Activated CD4-positive, CD25-positive, alpha-beta regulatory T cell (primary cell): ENCODE measurements at places on chromosomes 11 and 22.

- DNase-seq, result no peak
Measured at GRCh38 chr11:73356979-73357860, 19.0 kb upstream of the RELT start.

DNA sequence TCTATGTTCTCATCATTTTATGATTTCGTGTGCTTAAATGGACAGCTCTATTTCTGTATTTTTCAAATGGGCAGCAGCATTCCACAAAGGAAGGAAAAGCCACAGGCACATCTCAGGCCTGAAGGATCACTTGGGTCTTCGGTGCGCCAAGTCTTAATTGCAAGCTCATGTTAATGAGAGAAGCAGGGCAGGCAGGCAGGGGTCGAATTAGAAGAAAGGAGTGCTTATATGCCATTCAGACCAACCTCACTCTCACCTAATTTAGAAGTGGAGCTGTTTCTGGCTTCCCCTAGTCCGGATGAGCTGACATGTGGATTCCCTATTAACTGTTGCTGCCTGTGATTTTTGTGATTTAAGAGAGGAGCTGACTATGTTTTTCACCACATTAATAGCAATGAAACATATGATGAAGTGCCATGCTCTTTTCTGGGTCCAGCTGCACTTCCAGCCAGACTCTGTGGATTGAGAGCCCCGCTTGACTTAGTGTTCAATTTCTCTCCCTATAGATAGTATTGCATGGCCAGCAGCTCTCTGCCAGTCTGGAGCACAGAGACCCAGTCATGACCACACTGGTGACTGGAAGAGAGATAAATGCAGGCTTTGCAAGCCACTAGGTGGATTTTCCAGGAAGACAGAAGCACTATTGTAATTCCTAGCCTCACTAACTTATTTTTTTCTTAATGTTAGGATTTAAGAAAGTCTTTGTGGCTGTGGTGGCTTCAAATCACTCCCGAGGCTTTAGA, 373.9 kb upstream of the FAT3 start:
- DNase-seq, result no peak

DNA sequence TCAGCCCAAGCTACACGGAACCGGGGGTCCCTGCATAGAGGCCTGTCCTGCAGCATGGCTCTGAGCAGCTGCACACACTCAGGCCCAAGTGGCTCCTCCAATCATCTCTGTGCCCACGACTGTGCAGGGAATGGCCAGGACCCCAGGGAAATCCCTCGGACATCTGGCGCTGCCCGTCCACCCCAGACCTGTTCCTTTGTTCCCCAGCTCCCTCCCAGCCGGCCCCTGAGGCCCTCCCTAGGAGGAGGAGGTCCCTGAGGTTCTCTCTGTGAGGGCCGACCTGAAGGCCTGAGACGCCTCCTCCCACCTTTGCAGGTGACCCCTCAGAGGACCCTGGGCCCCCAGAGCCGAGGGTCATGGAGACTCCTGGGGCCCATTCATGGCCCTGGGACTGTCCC, 1.1 kb downstream of the MLC1 start:
- DNase-seq, result no peak

- no peak for DNase-seq
Measured at GRCh38 chr11:47177846-47178245, 1.2 kb upstream of the ARFGAP2 start.

DNA sequence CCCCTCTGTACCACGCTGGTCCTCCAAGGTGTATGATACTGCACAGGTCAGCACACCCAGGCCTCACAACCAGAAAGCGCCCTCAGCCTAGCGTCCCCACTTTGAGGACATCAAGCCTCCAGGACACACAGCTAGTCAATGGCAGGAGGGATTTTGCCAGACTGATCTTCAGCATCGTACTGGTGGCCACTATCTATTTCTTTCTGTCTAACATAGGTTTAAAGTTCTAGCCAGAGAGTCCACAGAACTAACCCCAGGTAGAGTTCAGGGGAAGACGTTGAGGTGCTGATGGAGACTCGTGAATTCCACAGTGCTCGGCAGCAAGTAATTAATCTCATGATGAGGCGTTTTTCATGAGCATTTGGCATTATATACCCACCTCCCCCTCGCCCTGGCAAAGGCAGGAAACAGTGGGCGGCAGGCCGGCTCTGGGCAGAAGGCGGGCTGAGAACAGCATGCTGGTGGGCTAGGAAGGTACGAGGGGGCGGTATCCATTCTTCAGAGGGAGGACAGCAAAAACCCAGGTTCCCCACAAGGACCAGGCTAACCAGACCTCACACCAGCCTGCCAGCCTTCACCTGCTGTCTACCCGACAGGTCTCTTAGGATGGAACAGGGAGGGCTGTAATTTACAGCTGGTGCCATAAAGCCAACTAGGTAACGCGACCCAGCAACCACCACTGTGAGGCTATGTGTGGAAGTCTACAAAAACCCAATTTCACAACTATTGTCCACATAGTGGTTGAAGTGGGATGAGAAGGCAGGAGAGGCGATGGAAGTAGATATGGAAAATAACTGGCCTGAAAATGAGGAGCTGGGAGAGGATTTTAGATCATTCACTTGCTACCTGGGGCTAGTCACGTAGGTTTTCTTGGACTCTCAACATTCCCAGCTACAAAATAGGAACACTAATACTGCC, 18.5 kb downstream of the MYH9 start:
- no peak for DNase-seq

- DNase-seq, result no peak
Measured at GRCh38 chr11:119417726-119418540, 5.0 kb downstream of the THY1 start.

GRCh38 chr11:44379141-44380008, 69.4 kb upstream of the ALX4 start:
- DNase-seq, result no peak

DNA sequence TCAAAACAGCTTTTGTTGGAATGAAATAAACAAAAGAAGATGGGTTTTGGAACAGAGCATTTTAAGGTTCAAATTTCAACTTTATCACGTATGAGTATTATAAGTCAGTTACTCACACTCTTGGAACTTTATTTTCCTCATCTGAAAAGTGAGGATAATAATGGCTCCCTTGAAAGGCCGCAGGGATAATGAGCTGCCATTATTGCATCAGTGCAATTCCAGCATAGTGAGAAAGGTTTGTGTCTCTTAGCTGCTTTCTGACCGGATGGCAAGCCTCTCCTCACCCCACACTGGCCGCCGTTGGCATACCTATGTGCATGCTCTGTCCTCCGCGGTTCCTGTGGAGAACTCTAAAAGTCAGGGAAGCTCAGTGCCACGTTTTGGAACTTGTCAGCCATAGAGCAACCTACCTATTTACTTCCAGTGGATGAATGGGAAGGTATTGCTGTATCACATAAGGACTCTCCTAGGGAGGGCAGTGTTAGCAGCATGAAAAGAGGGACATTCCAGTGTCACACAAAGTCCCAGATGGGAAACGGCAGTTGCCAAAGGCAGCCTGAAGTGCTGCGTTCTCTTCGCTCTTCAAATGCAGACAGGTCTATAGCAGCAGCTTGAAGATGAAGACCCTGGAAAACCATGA, 368.9 kb downstream of the NTM start:
- DNase-seq, result no peak

- no peak for DNase-seq
Measured at GRCh38 chr11:39374963-39375698, 2084.3 kb downstream of the LRRC4C start.

- no peak for DNase-seq
Measured at GRCh38 chr11:113951537-113951936, 23.4 kb upstream of the HTR3A start.

- peak; percentile 54 for DNase-seq
Measured at GRCh38 chr11:82867495-82868082, 32.6 kb downstream of the PRCP start.

DNA sequence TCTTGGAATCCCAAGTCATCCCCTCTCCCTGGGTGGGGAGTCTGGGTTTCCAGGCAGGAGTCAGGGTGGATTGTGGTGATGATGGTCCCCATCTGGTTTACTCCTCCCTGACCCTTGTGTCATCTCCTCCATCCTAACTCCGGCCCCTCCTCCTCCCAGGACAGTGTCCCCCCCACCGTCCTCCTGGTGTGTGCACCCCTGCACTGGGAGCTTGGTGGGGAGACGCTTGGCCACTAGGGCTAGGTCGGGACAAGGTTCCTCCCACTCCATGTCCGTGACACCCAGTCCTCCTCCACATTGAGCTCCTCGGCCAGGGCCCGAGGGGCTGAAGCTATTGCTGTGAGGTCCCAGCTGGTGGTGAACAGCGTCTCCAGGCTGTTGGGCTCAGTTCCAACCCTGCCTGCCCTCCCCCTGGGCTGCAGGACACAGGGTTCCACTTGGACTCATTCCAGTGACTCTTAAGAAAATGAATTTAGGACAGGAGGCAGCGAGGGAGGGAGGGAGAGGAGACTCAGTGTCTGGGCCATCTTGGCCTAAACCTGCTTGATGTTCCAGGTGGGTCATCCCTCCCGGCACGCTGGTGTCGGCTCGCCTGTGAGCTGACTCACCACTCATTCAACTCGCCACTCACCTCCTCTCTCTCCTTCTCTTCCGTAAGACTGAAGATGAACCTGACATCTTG, 433.2 kb downstream of the TBC1D22A start:
- DNase-seq, result no peak

DNA sequence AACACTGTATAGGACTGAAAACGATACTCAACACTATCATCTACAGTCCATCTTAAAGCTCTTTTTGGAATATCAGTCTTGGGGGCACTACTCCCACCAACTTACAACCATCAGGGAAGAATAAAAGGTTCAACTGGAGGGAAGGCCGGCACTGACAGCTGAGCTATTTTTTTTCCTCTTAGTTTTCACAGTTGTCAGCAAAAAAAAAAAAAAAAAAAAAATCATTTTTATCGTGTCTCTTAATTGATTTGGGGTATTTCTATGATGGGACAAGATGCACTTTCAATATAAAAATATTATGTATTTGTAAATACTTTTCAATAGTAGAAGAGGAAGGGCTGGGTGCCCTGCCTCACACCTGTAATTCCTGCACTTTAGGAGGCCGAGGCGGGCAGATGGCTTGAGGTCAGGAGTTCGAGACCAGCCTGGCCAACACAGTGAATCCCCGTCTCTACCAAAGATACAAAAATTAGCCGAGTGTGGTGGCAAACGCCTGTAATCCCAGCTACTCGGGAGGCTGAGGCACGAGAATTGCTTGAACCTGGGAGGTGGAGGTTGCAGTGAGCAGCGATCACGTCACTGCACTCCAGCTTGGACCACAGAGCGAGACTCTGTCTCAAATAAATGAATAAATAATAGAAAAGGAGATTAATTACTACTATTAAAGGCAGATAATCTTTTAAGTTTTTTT, 1.5 kb downstream of the KIF18A start:
- no peak for DNase-seq

DNA sequence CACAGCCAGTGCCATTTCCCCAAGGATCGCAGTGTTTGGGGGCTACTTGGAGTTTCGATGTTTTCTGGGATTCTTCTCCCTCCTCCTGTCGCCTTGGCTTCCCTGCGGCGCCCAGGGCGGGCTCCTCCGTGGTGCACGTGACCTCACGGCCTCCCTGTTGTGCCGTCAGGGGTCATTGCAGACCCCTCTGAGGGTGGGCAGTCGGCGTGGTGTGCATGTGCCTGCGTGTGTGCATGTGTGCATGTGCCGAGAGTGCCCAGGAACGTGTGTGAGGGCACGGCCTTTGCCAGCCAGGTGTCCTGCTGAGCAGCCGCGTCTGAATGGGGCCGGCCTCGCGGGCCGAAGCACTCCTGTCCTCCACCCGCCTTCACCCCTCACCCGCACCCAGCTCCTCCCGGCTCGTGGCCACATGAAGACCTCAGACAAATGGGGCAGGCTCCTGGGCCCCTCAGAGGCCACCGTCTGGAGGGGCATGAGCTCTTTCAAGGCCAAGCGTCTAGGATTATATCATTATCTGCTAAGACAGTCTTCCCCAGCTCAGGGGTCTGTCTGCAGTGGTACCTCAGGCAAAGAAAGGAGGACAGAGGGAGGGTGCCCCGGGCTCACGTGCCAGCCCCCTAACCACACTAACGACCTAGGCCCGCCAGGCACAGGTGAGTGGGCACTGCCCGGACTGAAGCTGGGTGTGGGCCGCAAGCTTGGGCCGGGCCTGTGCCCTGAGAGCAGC, 9.4 kb upstream of the MRPL23 start:
- no peak for DNase-seq

GRCh38 chr11:111627591-111627990, 25.3 kb downstream of the SIK2 start:
- no peak for DNase-seq
